ENCODE measurements at places on chromosomes 11 and 22.

GRCh38 chr11:128904656-128905344 lies 13.6 kb downstream of the KCNJ5 start:
- DNase-seq = no peak

DNA sequence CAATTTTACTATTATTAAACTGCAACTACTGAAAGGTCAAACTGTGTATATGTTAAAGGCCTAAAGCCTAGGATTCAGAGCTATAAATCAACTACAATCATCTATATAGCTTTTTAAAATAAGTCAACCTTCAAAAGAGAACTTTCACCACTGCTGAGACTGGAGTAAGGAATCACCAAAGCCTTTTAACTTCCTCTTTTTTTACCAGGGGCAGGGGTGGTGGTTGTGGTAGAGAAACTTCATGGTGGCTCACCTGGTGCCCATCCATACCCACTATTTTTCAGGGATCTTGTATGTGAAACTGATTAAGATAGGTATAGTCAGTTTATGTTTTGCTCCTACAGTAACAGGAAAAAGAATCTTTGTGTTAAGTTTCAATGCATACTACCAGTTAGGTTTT lies 31.5 kb downstream of the TSG101 start:
- no peak for DNase-seq

GRCh38 chr11:9385327-9385899 lies 961 bp downstream of the IPO7 start:
- DNase-seq = no peak

GRCh38 chr11:38460896-38461295 lies 1862.9 kb upstream of the RAG2 start:
- DNase-seq = no peak

DNA sequence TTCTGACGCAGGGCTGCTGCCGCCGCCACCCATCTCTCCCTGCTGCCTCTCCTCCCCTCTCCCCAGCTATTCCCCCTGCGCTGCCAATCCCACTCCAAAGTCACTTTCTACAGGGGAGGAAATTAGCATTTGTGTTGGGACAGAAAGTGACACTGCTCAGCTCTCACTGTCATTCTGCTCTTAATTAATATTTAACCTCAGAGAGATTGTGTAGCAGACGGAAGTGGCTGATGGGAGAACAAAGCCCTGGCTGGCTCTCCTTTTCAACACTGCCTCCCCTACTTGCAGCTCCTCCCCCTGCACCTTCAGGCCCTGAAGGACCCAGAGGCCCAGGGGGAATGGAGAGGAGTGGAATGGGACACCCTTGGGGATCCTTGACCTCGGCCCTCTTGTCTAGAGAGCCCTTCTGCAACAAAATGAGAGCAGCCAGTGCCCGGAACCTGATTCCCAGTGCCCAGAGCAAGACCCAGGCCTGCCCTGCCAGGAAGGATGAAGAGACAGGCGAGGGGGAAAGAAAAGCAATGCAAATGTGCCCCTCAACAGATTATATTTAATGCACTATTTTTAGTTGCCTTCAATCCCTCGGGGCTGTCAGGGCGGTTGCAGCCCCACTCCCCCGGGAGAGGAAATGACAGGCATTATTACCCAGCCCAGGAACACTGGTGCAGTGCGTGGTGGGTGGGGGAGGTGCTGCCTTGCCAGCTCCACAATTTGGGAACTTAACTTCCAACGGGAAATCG lies 14.6 kb upstream of the NRGN start:
- no peak for DNase-seq

GRCh38 chr22:22507743-22508273 lies 734 bp downstream of the ZNF280B start:
- no peak for DNase-seq

- DNase-seq = no peak
These were observed 24.6 kb downstream of the LRFN4 start for GRCh38 chr11:66881451-66881835.

GRCh38 chr11:123642435-123642834 lies 12.0 kb downstream of the SCN3B start:
- DNase-seq = no peak

DNA sequence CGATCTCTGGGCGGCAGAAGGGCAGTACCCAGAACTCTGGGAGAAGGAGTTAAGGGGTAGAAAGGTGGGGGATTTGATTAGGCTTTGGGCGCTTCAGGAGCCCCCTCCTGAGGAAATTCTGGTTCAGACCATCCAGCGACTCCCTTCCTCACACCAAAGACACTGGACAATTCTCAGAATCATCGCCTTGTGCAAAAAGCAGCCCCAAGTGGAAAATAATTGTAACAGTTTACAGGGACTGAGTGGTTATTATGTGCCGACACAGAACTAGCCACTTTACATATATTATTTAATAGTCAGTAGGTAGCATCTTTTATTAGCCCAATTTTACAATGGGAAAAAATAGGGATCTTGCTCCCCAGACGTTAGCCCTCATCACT lies 662 bp upstream of the TRIM3 start:
- no peak for DNase-seq

DNA sequence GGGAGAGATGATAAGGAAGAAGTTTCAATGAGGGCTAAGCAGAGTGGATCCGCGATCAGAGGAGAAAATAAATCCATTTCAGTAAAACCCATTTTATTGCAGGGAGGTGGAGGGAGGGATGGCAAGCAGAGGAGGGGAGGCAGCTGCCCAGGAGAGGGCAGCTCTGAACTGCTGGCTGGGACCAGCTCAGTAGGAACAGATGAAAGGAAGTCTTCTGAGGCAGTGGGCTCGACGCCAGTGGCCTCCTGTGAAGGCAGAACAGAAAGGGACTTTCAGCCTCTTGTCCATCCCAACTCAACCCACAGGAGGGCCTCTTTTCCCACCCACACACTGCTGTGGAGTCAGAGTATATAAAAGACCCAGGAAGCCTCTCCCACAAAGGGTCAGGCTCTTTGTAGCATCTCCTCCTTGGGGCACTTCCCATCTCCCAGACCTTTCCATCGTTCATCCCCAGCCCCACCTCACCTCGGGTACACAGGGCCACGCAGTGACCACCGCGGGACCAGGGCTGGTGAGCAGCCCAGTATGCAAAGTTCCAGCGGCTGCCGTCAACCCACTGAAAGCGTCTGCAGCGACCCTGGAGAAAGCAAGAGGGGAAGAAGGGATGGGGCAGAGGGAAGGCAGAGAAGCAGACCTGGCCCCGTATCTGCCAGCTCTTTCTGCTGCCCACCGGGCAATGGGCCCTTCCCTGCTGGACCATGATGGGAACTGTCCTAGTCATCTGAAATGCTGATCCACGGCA lies 3.0 kb downstream of the PRG2 start:
- no peak for DNase-seq

- DNase-seq = no peak
These were observed 3.4 kb downstream of the OLFML1 start for GRCh38 chr11:7488681-7489080.

- no peak for DNase-seq
These were observed 627 bp downstream of the RNF215 start for GRCh38 chr22:30386608-30386959.

DNA sequence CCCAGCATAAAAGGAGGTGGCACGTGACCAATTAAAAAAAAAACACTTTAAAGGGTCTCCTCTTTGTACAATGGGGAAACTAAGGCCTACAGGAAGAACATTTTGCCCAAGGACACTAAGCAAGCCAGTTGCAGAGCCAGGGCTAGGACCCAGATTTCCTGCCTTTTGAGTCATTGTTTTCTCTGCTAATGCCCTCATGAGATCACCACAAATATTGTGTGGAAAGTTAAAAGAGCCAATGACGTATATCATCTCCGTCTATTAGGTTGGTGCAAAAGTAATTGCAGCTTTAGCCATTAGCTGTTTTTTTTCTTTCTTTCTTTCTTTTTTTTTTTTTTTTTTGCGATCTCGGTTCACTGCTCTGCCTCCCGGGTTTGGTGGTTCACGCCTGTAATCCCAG lies 24.1 kb upstream of the LRRC32 start:
- DNase-seq = no peak

- no peak for DNase-seq
These were observed 121.5 kb downstream of the CCDC34 start for GRCh38 chr11:27241311-27242122.

DNA sequence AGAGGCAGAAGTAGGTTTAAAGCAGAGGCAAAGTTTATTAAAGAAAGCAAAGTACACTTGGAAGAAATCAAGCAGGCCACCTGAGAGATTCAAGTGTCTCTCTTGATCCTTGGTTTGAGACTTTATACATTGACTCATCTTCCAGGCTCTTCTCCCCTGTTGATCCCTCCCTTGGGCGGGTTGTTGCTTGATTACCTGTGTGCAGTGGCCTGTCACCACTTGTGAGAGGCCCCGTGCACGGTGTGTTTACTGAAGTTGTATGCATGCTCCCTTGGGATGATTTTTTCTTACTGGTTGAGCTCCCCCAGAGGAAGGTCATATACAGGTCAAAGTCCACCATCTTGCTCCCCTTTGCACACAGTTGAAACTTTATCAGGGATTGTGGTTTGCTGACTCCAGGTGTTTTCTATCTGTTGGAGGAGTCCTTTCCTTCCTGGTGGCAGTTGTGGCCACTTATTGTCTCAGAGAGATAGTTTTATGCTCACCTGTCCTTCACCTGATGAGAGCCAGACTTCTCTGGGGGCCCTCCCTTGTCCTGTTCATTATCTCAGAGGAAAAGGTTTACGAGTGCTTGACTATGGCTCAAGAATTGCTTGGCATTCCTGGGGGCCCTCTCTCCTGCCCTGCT lies 16.3 kb upstream of the RBMXL2 start:
- no peak for DNase-seq

DNA sequence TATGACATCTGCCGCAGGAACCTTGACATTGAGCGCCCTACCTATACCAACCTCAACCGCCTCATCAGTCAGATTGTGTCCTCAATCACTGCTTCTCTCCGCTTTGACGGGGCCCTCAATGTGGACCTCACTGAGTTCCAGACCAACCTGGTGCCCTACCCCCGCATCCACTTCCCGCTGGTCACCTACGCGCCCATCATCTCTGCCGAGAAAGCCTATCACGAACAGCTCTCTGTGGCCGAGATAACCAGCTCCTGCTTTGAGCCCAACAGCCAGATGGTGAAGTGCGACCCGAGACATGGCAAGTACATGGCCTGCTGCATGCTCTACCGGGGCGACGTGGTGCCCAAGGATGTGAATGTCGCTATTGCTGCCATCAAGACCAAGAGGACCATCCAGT lies 16.0 kb downstream of the TUBA8 start:
- DNase-seq = no peak

GRCh38 chr22:46563381-46564083 lies 26.1 kb upstream of the CELSR1 start:
- peak; percentile 48 for DNase-seq

DNA sequence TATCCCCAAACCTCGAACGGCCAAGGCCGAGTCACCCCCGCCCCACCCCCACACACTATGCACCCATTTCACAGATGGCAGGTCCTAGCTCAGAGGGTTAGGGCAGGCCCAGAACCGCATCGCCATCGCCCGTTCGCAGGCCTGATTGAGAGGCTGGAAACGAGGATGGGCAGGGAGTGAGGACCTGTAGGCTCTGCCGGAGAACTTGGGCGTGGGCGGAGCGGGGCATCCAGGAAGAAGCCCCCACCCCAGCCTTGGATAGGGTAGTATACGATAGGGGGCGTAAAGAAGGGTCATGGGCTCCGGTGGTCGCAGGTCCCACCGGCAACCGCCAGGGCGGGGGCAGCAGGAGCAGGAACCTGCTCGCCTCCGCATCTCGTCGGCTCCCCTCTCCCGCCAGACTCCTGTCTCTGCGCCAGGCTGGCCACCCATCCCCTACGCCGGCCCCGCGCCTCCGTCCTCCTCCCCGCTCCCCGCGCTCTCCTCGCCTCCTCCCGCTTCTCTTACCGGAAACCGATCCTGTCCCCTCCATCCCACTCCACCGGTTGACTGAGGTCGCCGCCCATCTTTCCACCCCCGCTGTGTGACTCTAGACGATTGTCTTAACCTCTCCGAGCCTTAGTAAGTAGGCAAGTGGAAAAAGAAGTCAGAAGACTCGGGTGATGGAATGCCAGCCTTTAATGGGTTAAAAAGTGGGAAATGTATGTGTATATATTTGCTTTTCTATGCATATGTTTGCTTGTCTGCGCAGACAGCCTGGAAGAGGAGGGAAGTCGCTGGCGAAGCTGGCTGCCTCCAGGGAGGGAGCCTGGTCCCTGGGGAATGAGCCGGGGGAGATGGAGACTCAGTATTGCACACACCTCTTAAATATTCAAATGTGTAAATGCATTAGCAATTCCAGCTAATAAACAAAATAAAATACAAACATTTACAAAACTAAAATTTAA lies 52.8 kb downstream of the CYTH4 start:
- no peak for DNase-seq

DNA sequence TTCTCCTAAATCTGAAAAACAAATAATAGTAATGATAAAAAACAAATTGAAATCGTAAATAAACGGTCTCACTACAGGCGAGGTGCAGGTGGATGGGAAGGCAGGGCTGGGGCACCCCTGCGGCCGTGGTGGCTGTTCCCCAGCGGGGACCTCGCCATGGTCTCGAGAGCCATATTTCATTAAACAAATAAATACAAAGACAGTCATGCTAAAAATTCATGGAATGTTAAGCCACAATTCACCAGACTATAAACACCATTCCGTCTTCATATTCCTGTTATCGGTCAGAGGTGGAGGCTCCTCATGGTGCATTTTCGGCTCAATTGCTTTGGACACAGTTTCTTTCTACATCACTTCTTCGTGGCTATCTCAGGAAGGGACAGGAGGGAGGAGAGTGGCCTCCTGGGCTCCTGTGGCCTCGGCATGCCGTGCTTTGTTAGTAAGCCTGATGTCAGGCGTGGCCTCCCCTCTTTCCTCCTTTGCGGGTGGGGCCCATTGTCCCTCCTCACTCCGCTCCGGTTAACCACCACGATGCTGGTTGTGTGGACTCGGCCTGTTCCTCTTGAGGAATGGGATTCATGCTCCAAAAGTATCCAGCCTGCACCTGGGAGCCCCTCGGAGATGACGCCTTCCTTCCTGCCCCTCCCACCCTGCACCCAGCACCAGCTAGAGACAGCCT lies 16.1 kb upstream of the BRSK2 start:
- no peak for DNase-seq

GRCh38 chr11:33399421-33399820 lies 142.2 kb downstream of the HIPK3 start:
- no peak for DNase-seq

DNA sequence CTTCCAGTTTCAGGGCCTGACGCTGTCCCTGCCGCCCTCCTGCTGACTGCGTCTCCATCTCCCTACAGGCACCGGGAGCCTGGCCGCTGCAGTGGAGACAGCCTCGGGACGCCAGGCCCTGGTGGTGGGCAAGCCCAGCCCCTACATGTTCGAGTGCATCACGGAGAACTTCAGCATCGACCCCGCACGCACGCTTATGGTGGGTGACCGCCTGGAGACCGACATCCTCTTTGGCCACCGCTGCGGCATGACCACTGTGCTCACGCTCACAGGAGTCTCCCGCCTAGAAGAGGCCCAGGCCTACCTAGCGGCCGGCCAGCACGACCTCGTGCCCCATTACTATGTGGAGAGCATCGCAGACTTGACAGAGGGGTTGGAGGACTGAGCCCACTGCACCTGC lies 7.0 kb downstream of the PDXP start:
- no peak for DNase-seq

GRCh38 chr22:24968066-24968561 lies 15.6 kb downstream of the KIAA1671 start:
- no peak for DNase-seq

DNA sequence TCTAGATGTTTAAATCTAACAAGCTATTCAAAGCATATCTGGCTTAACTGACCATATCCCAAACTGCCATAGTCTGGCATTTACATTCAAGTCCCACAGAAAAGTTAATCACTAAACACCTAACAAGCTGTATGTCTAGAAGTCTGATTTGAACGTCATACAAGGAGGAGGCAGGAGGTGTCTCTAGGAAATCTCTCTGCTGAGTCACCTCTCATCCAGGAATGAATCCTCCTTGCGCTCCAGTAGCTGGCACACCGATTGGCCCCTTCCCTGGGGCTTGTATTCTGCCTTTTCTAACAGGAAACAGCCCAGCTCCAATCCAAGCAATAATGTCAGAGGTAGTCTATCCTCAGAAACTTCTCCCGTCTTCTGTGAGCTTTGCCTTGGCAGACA lies 31.8 kb downstream of the FEZ1 start:
- DNase-seq = no peak

All from effector CD8-positive, alpha-beta T cell (primary cell).